ENCODE measurements at places on chromosomes 2 and 18.
A peak's percentile ranks its signal among the peaks of the same experiment; 100 is the strongest.

- DNase-seq: no peak
These were observed 15.2 kb upstream of the AGAP1 start for GRCh38 chr2:235478609-235479008.

GRCh38 chr2:54691445-54692135 is 31.9 kb upstream of the EML6 start:
- no peak for DNase-seq

- DNase-seq: no peak
These were observed 855.2 kb upstream of the ID2 start for GRCh38 chr2:7826656-7827055.

DNA sequence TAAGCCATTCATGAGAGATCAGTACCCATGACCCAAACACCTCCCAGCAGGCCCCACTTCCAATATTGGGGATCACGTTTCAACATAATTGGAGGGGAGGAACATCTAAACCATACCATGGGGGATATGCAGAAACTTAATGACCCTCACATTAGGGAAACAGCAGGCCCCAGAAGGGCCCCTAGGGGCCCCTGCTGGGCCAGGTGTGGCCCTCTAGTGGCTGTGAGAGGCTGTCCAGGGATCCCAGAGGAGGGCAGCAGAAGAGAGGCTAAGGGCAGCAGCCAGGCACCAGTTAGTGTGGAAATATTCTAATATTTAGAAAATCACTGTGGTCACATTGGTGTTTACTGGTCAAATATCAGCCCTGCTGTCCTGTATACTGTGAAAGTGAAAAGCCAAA is 49.3 kb upstream of the ANKRD44 start:
- no peak for DNase-seq

GRCh38 chr18:47901624-47902362 is 28.7 kb downstream of the SMAD2 start:
- DNase-seq: no peak

- no peak for DNase-seq
These were observed 926 bp downstream of the NDUFV2 start for GRCh38 chr18:9103376-9103873.

DNA sequence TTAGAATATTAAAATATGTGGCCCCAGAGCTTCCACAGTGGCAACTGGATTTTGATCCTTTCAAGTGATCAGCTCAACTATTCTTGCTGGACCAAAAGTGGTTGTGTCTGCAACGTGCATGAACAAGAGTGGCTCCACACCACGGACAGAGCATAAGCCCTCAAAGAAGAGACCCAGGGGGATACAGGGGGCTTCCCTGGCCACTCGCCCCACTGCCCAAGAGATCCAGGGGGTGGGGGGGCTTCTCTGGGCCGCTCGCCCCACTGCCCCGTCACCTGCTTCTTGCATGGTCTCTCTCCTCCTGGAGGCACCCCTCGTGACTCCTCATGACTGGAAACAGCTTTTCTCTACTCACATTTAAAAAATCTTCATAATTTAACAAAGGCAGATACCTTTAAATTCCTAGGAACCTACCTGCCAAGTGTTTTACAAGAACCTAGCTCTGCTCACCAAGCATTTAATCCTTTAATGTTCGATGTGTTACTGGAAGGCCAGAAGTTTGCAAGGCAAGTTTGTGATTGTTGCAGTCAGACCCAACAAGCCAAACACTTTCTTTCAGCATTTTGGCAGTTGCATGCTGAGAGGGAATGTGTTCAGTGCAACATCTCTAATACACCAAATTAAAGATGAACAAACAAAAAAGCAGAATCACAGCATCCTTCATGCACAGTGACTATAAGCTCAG is 174.3 kb downstream of the BCL2 start:
- no peak for DNase-seq

- peak; percentile 77 for DNase-seq
These were observed 10.9 kb upstream of the FHL2 start for GRCh38 chr2:105409717-105410116.

GRCh38 chr18:78720456-78721237 is 259.0 kb upstream of the SALL3 start:
- DNase-seq: peak; percentile 44

DNA sequence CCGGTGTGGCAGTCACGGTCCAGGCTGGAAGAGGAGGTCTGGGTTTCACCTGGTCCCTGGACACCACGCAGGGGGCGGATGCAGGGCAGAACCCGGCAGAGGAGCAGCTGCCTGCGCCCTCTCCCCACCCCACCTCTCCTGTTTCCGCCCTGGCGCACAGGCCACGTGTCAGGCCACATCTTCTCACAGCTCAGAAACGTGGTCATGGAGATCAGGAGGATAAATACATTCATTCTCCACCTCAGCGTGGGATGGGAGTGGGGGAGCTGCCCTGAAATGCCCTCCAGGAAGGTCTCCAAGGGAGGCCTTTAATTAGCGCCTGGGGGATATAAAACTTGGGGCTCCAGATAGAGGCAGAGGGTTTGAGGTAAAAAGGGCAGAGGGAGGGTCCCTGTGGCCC is 142.0 kb downstream of the KCTD1 start:
- no peak for DNase-seq

DNA sequence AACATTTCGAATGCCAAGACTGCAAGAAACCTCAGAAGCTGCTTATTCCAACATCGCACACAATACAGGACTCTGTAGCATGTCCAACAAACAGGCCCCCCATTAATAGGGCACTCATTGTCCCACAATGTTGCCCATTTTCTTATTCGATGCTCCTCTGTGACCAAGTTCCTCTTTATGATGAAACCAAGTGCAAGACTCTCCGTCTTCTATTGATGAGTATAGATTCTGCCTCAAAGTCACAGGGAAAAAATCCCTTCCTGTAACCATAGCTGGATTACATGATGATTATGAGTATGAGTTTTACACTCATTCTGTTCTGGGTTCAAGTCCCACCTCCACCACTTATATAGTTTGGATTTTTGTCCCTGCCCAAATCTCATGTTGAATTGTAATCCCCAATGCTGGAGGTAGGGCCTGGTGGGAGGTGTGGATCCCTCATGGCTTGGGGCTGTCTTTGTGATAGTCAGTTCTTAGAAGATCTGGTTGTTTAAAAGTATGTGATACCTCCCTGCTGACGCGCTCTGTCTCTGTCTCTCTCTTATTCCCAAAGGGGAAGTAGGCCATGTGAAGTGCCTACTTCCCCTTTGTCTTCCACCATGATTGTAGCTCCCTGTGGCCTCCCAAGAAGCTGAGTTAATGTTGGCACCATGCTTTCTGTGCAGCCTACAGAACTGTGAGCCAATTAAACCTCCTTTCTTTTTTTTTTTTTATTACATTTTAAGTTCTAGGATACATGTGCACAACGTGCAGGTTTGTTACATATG is 148.7 kb downstream of the OSR1 start:
- DNase-seq: no peak

GRCh38 chr2:149559341-149560068 is 28.1 kb downstream of the MMADHC start:
- DNase-seq: no peak

- DNase-seq: no peak
These were observed 49.1 kb downstream of the NHEJ1 start for GRCh38 chr2:219111375-219112061.

DNA sequence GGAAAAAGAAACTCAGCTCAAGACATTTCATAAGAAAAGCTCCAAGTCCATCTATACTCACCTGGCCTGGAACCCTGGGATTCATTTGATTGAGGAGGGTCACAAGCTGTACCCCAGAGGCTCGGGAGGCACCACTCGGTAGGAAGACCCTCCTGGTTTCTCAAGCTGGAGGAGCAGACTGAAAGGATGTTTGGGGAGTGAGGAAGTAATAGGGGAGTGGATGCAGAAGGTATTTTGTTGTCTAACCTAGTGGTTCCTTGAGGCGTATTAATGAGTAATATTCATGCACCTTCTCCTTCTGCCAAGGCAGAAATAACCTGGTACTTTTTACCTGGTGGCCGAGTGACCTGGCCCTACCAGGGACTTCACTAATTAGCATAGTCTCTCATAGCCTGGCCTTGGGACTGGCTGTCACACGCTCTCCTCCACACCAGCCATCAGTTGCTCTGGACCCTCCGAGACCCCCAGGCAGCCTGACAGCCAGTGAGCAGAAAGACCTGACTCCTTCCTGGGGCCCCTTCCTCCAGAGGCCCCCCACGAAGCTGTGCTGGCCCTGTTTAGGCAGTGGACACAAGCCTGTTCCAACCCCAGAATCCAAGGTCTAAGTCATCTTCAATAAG is 161.4 kb downstream of the BCL2 start:
- no peak for DNase-seq

DNA sequence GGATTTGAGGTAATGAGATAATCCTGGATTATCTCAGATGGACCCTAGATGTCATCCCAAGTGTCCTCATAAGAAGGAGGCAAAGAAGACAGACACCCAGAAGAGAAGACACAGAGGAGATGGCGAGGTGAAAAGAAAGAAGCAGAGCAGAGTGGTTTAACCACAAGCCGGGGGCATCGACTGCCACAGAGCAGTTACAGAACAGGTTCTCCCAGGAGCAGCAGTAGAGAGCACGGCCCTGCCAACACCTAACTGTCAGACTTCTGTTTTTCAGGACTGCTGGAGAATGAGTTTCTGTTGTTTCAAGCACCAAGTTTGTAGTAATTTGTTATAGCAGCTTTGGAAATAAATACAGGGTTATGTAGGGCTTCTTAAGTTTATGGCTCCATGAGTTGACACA is 437.0 kb downstream of the THSD7B start:
- DNase-seq: no peak

DNA sequence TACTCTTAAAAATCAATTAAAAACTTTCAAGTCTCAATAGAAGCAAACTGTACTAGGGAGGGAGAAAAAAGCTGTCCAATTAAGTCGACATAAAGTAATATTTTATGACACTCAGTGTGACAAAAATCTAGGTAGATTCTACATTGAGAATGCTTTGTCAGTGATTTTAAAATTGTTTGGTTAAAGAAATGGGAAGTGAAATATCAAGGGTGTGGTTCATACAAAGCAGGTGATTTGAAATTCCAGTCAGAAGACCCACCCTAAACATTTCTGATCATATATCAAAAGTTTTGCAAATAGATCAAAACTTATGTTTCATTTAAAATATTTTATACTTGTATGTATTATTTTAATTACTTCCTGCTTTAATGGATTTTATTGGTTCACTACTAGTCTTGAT is 338.9 kb upstream of the DCC start:
- no peak for DNase-seq

DNA sequence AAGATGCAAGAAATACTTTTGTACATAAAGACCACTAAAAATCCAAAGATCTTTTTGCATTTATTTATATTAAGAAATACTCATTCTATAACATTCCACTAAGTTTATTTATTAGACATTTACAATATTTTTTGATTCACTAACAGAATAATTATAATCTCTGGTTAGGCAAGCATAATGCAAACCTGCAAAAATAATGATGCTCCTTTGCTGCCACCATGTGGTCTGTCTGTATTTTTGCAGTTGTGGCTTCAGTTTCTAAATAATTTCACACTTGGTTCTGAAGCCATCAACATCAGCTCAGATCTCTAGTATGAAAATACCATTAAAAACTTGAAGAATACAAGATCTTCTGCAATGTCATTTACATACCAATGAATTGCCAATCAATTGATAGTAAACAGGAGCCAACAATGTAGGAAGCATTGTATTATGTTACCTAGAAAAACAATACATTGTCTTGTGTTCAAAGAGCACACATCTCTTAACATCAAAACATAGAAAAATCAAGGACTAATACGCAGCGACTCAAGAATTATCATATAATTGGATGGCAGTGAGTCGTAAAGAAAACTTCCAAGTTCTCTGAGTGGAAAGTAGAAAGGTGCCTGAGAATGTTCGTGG is 28.8 kb upstream of the WDR75 start:
- no peak for DNase-seq

DNA sequence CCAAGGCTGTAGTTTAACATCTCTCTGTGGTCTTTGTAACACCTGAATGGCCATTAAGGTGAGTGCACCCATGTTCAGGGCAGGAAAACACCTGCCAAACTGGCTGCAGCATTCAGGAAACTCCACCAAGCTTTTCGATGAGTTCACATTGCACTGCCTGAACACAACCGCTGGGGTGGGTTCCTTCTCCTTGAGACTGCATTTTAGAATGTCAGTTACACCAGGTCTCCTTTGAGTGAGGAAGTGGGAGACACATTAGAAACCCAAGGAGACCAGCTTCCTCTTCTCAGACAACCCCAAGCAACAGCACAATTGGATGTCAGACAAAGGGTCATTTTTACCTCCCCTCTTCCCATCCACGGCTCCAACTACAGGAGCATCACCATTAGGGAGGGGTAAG is 35.2 kb downstream of the CYRIA start:
- no peak for DNase-seq

- no peak for DNase-seq
These were observed 11.1 kb downstream of the AQP4 start for GRCh38 chr18:26854292-26854881.

DNA sequence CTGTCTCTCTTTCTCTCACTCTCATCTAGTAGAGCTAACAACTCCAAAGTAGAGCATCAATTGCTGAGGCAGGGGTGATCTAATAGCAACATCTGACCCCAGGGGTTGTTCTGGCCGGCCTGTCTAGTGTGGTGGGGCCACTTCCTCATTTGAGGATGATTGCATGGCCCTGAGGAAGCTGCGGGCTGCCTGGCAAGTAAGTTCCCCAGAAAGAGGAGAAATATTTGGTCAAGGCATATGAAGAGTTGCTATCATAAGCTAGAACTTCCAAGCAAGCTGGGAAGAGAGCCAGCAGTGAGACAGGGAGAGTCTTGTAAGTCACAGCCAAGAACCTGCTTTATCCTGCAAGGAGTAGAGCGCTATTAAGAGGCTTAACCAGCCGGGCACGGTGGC is 50.8 kb upstream of the TMEM87B start:
- peak; percentile 67 for DNase-seq

DNA sequence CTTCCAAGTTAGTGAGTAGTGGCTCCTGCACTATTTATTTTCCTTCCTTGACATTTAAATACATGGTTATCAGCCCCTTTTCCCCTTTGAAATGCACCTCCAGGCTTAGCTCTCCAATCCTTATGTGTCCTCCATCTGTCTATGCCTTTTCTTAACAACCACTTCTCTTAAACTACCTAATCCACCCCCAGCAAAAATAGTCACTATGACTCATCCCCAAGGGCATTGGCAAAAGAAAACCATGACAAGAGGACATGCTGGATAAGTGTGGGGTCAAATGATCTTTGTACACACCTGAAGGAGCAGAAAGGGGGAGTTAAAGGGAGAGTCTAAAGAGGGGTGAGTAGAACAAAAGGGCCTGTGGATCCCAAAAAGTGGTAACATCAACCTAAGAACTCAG is 127.2 kb downstream of the ANKRD44 start:
- no peak for DNase-seq

All from sciatic nerve (tissue), 2 donors.